GM20000 (cell line): ENCODE measurements at places on chromosomes 11 and 22.

GRCh38 chr11:114472661-114473060 is 33.4 kb downstream of the REXO2 start:
- no peak for DNase-seq

- DNase-seq = no peak
These were observed 5.2 kb upstream of the RASSF10 start for GRCh38 chr11:13003736-13004493.

DNA sequence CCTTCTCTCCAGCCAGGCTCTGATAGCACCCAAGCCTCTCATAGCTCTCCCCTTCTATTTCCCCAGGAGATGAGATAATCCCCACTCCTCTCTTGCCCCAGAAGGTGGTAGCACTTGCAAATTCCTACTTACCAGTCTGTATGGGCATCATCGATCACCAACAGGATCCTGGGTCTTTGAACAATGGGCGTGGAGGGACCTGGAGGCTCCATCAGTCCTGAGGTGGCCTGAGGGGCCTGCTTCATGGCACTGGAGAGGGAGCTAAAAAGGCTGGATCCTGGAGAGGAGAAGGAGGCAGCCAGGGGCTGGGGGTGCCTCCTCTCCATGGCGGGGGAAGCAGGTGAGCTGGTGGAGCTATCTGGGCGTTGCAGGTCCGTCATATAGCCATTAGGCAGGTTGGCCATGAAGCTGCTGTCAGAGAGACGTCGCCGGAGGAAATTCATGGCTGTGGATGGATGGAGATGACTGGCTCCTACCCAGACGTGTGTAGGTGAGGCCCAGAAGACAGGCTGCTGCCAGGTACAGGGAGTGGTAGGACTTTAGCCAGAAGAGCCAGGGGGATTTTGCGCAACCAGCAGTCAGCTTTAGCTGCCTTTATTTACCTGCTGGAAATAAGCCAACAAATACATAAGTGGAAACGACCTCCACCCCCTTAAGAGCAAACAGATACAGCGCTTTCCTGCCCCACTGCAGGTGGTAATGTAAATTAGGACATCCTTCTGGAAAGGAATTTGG is 51.8 kb downstream of the SYN3 start:
- DNase-seq = no peak

DNA sequence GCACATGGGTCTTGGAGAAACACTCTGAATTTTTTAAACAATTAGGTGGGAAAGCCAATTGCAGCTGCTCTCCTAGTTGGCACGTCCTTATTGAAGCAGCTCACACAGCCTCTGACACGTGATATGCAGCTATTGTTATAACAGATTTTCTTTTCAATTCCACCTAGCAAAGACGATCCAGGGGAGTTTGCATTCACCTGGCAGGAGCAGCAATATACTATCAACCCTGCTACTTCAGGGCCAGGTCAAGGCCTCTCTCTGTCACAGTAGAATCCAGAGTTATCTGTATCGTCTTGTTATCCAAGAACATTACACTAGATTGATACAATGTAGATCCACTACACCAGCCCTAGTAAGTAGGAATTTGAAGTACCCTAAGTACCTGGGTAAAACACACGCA is 8.3 kb downstream of the KRTAP5-11 start:
- DNase-seq = no peak

DNA sequence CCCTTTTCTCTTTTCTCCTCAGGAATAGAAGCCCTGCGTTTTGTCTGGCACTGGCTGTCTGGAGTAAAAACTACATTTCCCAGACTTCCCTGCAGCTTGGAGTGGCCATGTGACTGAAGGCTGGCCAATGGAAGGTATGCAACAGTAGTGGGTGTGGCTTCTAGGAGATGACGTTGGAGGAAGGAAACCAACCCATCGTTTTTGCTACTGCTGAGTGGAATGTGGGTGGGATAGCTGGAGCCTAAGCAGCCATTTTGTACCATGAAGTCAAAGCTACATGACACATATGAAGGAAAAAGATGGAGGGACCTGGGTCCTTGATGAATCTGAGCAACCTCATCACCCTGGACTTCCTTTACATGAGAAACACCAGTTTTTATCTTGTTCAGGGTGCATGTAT is 19.6 kb downstream of the FGF3 start:
- DNase-seq = no peak

DNA sequence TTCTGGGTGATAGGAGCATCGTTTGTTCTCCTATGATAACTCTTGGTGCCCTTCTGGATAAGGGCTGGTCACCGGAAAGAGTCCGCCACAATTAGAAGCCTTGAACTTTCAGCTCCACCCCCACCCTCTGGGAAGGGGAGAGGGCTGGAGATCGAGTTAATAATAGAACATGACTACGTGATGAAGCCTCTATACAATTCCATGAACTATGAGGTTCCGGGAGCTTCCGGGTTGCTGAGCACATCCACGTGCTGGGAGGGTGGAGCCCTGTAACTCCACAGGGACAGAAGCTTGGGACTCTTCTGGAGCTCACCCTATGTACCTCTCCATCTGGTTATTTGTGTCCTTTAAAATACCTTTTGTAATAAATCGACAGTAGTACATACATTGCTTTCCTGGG is 40.3 kb downstream of the ARHGAP42 start:
- no peak for DNase-seq

GRCh38 chr11:108286370-108286769 is 63.5 kb downstream of the ATM start:
- no peak for DNase-seq

GRCh38 chr22:17943533-17944249 is 80.7 kb downstream of the MICAL3 start:
- no peak for DNase-seq

DNA sequence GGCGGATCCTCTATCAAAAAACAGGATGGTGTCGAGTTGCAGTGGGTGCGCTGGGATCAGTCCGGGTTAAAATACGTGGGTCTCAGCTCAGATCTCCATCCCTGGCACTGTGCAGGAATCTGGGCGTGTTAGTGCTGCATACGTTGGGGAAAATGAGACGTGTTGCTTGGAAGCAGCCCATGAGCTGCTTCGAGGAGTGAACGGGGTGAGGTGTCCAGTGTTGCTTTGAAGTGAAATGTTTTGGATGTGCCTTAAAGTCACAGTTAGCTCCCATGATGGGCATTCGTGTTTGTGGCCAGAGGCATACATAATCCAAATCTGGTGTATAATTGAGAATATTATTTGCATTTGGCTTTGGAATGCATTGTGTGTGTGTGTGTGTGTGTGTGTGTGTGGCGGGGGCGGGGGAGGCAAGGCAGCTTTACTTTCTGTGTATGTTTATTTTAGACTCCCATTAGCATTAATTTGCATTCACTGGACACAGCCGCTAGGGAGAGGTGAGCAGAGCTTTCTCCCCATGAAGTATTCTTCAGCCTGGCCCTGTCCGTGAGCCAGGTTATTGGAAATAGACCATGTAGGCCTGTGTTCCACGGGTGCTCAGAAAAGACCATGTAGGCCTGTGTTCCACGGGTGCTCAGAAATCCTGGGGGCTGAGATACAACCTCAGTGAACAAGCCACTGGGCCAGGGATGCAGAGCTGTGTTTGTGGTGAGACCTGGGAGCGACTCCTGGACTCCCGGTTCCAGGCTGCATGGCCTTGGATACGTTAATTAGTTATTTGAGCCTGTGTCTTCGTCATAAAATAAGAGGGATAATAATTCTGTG is 134.6 kb downstream of the ST3GAL4 start:
- no peak for DNase-seq

- DNase-seq = no peak
These were observed 136.0 kb downstream of the CACNA1I start for GRCh38 chr22:39706376-39707140.

DNA sequence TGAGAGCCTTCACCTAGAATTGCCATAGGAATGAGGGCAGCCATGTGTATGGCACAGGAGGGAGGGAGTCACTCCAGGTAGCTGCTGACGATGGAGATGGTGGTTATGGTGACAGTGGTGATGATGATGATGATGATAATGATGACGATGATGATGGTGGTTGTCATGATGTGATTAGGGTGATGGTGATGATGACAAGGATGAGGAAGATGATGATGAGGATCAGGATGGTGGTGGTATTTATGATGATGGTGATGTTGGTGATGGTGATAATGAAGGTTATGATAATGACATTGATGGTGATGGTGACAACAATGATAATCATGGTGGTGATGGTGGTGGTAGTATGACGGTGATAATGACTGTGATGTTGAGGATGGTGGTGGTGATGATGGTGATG is 1130.5 kb downstream of the BRD1 start:
- no peak for DNase-seq

- no peak for DNase-seq
These were observed 19.5 kb downstream of the ELF5 start for GRCh38 chr11:34493926-34494595.

- no peak for DNase-seq
These were observed 4.7 kb downstream of the ZDHHC13 start for GRCh38 chr11:19121646-19122045.

DNA sequence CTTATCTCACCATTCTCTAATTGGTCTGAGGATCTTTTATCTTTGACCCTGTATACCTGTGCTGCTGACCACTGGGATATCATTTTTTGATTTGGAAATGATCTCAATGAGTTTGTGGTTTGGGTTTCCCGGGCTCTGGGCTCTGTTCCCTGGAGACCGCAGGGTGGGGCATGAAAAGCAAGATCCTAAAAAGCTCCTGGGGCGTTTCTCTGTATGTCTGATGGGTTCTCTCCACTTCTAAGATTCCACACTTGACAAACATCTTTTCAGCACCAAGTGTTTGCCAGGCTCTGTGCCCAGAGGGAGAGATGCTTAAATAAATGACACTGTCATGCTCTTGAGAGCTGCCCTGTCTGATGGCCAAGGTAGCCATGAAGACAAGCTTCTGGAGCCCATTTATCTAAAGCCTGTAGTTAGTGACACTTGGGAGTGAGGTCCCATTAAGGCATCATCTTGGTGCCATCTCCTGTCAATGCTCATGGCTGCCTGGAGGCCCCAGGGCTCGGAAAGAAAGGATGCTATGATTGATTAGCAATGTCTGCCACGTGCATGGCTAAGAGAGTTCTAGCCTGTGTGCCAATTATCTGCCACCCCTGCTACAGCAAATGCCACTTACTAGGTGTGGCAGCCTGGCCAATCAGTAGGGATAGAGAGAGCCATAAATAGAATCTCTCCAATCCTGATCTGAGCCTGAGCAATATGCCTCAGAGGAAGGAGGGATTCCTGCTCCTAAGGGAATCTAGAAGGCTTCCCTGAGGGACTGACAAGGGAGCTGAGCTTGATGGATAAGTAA is 531.6 kb downstream of the MN1 start:
- DNase-seq = no peak

DNA sequence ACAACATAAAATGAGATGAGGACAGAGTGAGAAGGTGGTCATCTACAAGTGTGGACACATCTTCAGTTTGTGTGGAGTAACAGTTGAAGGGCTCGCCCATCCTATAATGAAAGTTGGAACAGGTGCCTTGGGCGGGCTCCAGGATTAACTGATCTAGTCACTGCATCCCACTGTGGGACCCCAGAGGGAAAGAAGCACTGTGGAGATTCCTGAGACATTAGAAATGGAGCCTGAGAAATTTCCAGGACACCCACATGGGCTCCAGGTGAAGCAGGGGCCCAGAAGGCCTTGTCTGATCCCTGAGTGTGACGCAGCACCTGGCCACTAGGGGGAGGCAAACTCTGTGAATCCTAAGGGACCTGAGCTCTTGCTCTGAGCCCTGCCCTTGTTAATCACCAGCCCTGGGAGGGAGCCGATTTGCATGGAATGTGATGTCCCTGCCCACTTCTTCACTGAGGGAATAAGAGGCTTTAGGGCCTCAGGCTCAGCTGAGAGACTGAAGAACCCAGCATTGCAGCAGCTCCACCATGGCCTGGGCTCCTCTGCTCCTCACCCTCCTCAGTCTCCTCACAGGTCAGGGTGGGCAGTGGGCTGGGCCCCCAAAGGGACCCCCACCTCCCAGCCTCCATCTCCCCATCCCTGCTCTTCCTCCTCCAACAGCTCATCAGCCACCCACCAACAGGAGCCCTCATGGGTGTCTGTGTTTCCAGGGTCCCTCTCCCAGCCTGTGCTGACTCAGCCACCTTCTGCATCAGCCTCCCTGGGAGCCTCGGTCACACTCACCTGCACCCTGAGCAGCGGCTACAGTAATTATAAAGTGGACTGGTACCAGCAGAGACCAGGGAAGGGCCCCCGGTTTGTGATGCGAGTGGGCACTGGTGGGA is 98.4 kb downstream of the VPREB1 start:
- peak; percentile 69 for DNase-seq

GRCh38 chr11:66494935-66495334 is 14.7 kb downstream of the DPP3 start:
- no peak for DNase-seq

- no peak for DNase-seq
These were observed 23.5 kb downstream of the RDX start for GRCh38 chr11:110272919-110273318.

DNA sequence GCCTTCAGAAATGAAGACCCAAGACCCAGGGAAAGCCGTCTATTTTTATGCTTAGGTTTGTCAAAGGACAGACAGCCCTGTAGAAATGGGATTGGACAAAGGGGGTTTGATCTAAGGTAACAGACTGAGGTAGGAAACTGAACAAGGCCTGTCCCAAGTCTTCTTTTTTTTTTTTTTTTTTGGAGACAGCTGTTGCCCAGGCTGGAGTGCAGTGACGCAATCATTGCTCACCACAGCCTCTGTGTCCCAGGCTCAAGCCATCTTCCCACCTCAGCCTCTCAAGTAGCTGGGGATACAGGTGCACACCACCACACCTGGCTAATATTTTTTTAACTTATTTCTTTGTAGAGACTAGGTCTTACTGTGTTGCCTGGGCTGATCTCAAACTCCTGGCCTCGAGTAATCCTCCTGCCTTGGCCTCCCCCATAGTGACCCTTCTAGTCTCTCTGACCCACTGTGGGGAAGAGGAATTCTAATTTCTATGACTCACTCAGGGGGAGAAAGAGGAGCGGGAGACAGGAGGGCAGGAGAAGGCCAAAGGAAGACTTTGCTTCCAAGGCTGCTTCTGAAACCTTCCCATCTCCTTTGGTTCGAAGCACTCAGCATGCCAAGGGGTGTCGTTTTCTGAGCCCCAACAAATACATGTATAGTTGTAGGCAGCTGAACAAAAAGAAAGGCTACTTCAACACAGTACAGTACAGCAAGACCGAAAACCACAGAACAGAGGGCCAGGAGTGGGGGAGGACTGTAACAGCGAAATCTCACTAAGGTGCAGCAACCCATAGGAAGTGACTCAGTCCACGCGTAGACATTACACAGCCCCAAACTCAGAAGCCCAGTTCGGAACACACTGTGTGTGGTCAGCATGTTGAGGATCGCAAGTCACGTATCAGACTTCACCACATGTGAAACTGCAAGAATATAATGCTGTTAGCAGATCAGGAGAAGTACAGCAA is 872 bp downstream of the TMA7B start:
- DNase-seq = peak; percentile 78

GRCh38 chr11:108694846-108695245 is 30.0 kb downstream of the DDX10 start:
- no peak for DNase-seq

DNA sequence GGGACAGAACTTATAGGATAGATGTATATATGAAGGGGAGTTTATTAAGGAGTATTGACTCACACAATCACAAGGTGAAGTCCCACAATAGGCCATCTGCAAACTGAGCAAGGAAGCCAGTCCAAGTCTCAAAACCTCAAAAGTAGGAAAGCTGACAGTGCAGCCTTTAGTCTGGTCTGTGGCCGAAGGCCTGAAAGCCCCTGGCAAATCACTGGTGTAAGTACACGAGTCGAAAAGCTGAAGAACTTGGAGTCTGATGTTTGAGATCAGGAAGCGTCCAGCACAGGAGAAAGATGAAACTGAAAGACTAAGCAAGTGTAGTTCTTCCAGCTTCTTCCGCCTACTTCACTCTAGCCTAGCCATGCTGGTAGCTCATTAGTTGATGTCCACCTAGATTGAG is 799.6 kb upstream of the ARHGAP42 start:
- no peak for DNase-seq

GRCh38 chr22:26429458-26430286 is 612 bp downstream of the ASPHD2 start:
- DNase-seq = peak; percentile 48
